Stimulated activated CD8-positive, alpha-beta memory T cell treated with anti-CD3 and anti-CD28 coated beads, Interleukin-12 subunit alpha, Interleukin-12 subunit beta, amount 100 ng/mL, for 1 hour (primary cell): ENCODE measurements at places on chromosomes 3 and 15.
A peak's percentile ranks its signal among the peaks of the same experiment; 100 is the strongest.

DNA sequence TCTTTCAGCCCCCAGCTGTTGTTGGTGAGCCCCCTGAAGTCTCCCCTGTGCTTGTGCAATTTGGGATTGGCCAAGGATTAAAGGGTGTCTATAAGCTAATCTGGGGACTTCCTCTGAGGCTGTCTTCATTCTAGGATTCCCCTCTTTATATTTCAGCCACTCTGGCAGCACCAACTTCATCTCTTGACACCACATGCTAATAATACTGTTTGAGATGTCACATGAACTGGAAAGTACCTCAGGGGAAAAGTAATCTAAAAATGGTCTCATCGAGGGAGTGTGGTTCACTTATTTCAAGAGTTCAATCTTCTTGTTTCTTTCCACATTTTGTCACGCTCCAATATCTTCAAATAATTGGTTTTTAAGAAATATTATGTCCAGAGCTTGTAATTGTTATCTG is 279.2 kb upstream of the TMC3 start:
- no peak for DNase-seq

- no peak for DNase-seq
Measured at GRCh38 chr3:5012367-5012766, 33.1 kb downstream of the BHLHE40 start.

DNA sequence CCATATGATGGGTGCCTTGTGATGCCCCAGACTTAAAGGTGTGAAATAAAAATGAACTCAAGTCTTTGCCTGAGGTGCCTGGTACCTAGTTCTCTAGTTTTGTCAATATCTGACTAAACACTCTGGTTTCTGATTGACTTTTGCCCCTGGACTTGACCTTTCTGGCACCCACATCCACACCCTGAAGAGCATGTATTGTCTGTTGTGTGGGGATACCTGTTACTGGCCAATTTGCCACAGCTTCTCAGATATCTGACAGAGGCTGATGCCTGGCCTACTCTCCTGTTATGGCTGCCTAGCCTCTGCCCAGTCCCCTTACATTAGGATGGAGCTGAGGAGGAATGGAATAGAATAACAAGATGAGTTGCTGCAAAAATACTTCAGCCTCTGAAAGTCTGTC is 3.6 kb downstream of the ZBTB38 start:
- DNase-seq, result no peak

- no peak for DNase-seq
Measured at GRCh38 chr3:148205977-148206376, 491.7 kb upstream of the AGTR1 start.

GRCh38 chr3:66592016-66592761 is 91.4 kb upstream of the LRIG1 start:
- no peak for DNase-seq

GRCh38 chr3:54830658-54831057 is 97.2 kb downstream of the LRTM1 start:
- DNase-seq, result no peak

DNA sequence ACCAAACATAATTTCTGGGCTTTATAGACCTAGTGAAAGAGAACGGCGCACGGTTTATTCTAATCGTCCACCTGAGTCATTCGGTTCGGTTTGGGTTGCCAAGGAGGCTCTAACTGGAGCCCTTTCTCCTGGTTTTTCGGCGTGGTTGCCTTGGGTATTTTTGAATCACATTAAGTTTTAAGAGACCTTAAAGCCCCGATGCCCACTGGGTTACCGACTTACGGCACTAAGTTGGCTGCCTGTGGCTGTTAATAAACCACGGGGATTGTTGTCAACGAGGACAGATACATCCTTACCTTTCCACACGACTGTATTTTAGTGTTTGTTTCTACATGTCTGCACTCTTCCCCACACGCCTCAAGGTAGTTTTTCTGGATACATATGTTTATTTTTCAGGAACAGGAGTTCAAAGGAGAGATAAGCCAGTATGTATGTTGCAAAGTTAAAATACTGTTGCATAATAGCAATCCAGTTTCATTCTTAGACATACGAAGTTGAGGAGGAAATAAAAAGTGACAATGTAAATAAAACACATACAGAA is 1.2 kb upstream of the ANP32A start:
- no peak for DNase-seq

DNA sequence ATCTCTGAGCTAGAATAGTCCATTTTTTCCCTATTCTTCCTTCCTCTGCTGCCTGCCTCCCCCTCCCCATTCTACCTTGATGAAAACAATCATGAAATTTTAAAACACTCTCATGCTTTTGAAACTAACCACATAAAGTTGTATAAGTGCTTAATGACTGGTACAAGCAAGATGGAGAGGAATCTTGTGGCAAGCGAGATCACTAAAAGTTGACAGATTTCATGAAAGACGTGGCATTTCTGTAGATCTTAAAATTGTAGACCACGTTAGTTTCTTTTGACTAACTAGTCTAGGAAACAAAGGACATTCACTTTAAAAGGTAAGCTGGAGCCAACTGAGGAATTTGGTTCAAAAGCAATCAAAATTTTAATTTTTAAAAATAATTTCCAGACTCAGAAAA is 35.4 kb downstream of the HHLA2 start:
- no peak for DNase-seq

- no peak for DNase-seq
Measured at GRCh38 chr3:74080056-74080461, 455.3 kb upstream of the PDZRN3 start.

DNA sequence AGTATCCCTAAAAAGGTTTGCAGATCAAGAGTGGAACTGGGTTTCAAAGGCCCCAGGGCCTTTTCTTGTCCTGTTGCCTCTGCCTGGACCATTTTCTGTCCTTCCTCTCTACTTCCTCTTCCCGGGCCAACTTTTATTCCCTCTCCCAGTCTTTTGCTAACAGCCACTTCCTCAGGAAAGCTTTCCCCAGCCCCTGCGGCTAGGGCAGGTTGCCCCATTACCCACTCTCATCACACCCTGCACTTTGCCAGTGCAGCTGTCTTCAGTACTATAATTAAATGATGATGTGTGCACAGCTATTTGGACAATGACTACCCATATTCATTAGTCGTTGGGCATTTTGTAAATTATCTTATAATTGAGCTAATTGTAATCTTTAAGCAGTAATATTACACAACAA is 150.5 kb upstream of the THBS1 start:
- no peak for DNase-seq

DNA sequence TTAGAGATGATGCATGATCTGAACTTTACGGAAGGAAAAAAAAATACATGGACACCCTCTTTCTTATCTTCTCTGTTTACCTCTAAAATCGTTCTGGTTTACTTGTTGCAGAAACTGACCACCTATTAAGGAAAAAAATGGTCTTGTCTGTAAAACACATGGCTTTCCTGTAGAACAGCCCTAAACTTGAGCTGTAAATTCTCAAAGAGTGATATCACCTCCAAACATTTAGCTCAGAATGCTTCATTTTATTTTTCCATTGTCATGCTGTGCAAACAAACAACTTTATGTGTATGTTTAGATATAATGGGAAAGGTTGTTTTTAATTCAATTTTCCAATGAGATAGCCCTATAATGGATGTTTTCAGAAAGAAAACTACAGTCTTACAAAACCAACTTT is 237.4 kb upstream of the NR2F2 start:
- DNase-seq, result no peak

- no peak for DNase-seq
Measured at GRCh38 chr15:76871930-76872329, 33.2 kb downstream of the SCAPER start.

GRCh38 chr3:195065864-195066185 is 205.1 kb downstream of the XXYLT1 start:
- no peak for DNase-seq

DNA sequence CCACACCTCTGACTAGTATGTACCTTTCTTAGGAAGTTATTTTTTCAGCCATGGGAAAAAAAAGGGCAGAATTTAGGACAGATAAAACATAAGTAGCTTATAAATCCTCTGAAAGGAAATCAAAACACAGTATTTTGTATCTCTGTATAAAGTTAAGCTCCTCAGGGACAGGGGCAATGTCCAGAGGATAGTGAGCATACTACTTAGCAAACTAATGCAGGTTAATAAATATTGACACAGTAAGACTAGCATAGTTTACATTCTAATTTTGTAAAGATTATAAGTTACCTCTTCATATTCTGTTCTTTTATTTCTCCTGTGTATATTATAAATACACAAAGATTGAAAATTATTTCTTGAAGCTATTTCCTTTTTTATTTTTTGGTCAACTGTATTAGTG is 2.1 kb downstream of the UBE3A start:
- no peak for DNase-seq

DNA sequence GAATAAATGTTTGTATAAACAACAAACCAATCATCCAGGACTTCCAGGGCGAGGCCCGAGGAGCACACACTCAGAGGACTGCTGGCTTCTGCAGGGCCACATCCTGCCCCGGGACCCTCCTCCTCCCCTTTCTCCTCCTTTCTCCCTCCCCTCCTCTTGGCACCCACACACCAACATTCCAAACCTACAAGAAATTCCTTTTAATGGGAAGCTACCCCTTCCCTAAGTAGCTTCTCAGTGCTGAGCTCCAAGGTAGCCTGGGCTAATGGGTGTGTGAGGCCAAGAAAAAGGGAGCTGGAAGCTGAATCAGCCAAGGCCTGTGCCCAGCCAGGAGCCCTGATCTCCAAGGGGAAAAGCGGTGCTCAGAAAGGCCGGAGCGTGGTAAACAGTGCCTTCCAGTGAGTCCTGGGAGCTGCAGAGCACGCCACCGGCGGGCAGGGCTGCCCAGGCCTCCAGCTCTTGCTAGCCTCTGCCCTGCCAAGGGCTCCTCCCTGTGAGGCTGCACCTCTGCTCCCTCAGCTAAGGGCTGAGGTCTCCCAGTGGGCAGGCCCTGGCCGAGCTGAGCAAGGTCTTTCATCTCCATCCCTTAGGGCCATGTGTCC is 3.9 kb downstream of the ITIH3 start:
- no peak for DNase-seq

DNA sequence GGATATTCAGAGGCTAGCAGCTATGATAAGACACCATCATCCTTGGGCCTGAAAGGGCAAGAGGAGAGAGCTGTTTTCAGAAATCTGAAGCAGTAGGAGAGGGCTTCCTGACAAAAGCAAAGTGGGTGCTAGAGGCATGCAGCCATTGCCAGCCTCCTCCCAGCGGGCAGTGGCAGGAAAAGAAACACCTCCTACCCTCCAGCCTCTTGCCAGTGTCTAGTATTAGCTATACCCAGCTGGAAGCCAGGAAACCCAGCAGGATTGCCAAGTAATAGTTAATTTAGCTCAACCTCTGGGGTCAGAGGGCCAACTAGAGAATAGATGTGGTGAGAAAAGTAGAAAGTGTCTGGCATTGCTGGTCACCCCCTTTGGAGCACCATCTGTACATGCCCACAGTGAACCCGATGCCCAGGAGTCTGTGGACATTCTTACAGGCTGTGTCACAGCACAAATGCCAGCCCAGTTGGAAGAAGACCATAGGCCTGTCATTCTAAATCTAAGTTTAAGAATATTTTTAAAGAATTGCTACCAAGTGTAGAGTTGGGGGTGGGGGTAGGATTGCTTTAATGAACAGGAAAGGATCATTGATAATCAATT is 85.3 kb downstream of the HCN4 start:
- DNase-seq, result no peak

- DNase-seq, result no peak
Measured at GRCh38 chr3:43791246-43791645, 100.5 kb downstream of the ABHD5 start.

GRCh38 chr15:90981681-90982080 is 12.7 kb downstream of the PRC1 start:
- DNase-seq, result no peak

- no peak for DNase-seq
Measured at GRCh38 chr3:52480768-52481715, 14.1 kb upstream of the STAB1 start.

GRCh38 chr15:90915216-90915807 is 12.2 kb downstream of the MAN2A2 start:
- DNase-seq, result no peak

DNA sequence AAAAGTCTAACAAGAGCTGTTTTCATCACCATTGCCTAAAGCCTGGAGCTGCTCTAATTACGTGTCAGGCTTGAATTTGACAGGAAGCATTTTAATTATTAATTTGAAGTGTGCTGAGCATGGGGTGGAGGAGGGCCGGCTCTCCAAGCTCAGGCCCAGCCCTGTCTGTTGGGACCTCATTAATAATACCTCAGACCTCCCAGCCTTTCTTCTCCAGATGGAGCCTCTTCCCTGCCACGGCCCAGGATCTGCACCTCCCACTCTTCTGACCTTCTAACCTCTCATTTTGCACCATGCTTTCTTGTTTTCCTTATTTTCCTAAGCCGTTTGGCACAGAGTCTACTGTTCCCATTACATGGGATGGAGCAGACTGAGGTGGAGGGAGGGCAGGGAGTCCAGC is 30.0 kb downstream of the INSYN1 start:
- no peak for DNase-seq

GRCh38 chr3:157347577-157348303 is 88.9 kb upstream of the PTX3 start:
- no peak for DNase-seq

- DNase-seq, result no peak
Measured at GRCh38 chr15:63469190-63469589, 35.2 kb upstream of the USP3 start.

DNA sequence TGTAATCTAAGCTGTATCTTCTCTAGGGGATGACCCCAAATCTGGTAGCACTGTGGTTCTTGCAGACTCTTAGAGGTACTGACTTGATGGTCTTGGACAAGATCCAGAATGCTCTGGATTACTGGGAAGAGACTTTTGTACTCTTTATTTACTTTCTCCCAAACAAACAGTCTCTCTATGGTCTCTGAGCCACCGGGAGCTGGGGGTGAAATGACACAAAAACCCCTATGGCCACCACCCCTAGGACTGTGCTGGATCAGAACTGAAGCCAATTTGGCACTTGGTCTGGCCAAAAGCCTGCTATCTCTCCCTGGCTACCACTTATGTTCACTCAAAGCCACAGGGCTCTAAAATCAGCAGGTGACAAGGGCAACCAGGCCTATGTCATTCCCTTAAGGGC is 50.2 kb upstream of the SI start:
- no peak for DNase-seq

- DNase-seq, result no peak
Measured at GRCh38 chr3:169354774-169355501, 308.6 kb downstream of the MECOM start.

DNA sequence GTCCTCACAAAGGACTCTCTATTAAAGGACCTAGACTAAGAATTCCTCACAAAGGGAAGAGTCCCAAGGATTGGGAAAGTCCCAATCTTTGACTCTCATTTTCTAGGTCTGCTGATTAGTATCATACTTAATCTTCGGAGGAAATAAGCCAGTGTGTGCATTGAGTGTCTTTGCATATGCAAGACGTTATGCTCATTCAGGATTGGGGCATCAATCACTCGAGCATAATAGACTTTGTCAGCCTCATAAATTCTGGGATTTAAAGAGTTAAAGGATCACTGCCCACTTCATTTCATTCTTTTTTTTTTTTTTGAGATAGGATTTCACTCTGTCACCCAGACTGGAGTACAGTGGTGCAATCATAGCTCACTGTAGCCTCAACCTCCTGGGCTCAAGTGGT is 154.3 kb downstream of the RBPMS2 start:
- DNase-seq, result no peak

GRCh38 chr3:52084954-52085680 is 28.7 kb upstream of the DUSP7 start:
- no peak for DNase-seq

GRCh38 chr3:194333212-194333980 is 17.7 kb downstream of the CPN2 start:
- DNase-seq, result peak; percentile 83

GRCh38 chr3:10185804-10186762 is 21.4 kb downstream of the IRAK2 start:
- no peak for DNase-seq
